ENCODE measurements at places on chromosomes 3 and 15.
A peak's percentile ranks its signal among the peaks of the same experiment; 100 is the strongest.

DNA sequence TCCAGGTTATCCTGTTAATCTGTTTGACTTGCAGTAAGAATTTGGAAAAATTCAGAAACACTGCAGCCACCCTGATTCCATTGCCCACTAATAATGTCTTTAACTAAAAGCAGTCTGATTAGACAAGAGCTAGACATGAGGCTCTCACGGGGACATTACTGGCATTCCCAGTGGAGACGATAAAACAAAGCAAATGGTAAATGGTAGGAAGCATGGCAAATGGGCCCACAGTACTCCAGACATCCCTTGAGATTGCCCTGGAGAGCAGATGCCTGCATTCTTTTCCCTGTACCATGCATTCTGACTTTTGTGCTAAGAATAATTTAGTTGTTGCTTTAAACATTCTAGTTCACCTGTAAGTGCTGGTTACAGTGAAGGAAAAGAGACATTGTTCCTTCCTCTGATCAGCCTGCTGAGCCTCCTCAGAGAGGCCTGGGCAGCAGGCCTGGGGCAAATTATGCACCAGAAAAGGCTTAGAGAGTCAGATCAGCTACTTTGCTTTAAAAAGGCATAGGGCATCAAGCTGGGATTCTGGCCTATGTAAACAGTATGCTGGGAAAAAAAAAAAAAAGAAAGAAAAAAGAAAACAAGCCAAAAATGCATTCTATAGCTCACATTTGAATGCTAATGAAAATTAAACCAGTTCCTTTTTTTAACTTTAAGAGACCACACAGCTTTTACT lies 204.6 kb downstream of the GABRG3 start:
- DNase-seq: no peak

GRCh38 chr3:118525077-118525476 lies 509.6 kb downstream of the IGSF11 start:
- no peak for DNase-seq

DNA sequence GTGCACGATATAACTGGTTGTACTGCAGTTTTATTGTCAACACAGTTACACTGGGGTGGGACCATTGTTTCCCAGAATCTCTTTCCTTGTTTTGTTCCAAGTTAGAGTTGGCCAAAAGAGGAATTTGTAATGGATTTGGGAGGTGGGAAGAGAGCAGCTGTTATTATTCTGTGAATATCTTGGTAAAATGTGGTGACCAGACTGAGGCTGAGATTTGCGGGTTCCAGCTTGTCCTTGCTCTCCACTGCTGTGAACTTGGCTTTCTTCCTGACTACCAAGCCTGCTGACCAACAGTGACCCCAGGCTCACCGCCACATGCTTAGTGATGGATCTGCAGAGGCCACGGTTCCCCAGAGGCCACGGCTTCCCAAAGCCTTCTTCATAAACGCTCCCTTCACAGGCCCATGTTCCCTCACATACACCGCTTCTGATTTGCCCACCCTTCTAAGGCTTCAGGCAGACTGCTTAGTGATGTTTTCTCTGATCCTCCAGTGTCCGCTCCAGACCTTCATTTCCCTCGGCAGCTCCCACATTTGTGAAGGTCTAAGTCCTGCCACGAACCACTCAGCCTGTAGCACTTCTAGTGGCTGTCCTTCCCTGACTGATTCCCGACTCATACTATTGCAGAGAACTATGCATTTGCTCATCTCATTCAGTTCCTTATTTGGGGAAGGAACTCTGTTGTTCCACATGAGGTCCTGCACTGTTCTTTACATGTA lies 525.5 kb upstream of the RGMA start:
- DNase-seq: no peak

DNA sequence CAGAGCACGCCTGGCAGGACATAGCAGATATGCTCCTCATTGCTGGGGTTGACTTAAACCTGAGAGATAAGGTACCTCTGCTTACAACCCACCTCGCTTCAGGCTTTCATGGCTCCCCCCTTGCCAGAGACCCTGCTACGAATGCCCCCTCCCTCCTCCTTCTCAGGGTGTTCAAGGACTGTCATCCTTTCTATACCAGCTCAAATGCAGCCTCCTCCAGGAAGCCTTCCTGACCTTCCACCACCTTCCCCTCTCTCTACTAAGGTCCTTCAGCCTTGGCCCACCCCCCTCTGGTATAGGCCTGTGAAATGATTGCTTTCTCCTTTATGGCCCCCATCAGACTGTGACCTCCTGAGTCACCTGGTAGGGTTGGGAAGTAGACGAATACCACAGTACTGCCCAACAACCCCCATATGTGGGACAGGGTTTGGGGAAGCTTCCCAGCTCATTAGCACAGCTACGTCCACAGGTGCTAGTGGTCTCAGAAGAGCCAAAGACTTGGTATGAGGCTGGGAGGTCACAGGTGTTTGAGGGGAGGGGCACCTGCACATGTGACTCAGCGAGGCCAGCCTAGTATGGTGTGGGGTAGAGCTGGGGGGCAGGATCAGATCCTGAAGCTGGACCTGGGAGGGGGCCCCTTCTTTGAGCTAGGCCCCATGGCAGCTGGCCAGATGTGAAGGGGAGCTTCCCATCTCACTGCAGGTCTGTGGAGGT lies 32.0 kb downstream of the ANKDD1A start:
- DNase-seq: no peak

GRCh38 chr3:184716622-184717398 lies 4.9 kb upstream of the MAGEF1 start:
- DNase-seq: no peak

- DNase-seq: no peak
Observed at GRCh38 chr3:39843440-39843839, 34.0 kb downstream of the MYRIP start.

DNA sequence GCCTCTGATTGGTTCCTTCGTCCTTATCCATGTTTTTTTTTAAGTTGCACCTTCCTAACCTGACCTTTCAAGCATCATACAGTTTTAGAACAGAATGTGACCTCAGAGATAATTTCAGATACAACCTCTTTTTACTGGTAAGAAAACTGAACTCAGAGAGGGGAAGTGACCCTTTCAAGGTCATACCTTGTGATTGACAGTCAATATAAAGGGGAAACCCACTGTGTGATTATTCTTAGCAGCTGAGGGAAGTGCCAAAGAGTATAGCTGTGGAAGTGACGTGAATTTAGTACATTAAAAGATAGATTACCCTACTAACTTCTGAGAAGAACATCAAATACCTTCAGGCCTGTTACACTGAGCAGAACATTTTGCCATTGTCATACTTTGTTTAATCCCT lies 319.4 kb downstream of the NEK10 start:
- no peak for DNase-seq

DNA sequence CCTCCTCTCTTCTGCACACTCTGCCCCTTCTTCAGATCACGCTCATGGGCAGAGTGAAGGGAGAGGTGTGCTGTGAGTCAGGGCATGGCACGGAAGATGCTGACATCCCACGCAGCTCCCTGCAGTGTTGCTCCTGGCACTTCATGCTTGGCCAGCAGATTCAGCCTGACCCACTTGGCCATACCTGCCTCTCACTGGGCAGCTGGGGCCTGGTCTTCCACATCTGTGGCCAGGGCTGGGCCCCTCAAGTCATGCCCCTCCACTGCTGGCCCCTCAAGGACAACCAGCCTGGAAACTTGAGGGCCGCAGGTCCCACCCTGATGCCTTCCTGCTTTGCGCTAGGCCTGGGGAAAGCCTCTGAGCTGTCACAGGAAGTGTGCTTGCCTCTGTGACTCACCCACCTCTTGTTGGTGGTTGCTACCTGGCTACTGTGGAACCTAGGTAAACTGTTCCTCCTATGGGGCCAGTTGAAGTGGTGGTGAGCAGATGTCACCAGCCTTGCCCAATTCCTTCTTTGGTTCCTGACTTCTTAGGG lies 48.7 kb downstream of the BSN start:
- no peak for DNase-seq

GRCh38 chr3:114355653-114356052 lies 61.8 kb downstream of the TIGIT start:
- no peak for DNase-seq

GRCh38 chr3:46378426-46378942 lies 7.7 kb downstream of the CCR5 start:
- DNase-seq: peak; percentile 77

DNA sequence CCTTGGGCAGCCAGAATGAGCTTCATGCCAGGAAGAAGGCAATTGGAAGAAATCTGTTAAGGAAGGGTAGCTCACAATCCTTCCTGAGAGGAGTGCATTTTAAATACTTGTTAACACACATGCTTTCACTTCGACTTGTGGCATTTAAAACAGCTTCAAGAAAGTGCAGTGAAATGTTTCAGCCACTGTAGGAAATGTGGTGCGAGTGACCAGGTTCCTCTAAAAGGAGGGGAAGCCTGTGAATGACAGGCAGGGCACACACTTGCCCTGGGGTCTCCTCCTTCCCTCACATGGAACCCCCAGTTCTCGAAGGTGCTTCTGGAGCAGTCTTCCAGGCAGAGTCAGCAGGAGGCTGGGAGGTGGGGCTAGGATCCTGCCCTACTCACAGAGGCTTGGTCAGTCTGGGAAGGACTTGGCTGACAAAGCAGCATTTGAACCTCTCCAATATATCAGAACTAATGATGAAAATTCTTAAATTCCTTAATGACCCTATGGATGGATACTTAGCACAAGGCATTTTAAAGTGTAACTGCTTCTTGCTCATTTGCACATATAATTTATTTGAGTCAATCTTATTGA lies 358.6 kb downstream of the CHST2 start:
- no peak for DNase-seq

DNA sequence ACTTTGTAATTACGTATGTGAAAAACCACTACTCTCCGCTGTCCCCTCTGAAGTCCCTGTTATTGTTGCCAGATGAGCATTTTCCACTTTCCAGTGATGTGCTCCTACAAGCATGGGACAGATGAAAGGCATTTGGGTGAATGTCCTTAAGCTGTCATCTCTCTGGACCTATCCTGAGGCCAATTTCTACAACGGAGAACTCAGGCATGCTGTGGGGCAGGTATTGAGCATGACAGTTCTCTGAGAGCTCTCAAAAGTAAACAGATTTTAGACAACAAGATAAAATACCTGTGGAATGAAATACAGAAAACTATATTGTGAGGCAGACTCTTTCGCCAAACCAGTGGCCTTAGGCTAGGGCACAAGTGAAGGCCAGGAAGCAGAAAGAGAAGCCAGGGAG lies 656.5 kb upstream of the NR2F2 start:
- no peak for DNase-seq

- no peak for DNase-seq
Observed at GRCh38 chr15:33098094-33099058, 96.1 kb downstream of the FMN1 start.

DNA sequence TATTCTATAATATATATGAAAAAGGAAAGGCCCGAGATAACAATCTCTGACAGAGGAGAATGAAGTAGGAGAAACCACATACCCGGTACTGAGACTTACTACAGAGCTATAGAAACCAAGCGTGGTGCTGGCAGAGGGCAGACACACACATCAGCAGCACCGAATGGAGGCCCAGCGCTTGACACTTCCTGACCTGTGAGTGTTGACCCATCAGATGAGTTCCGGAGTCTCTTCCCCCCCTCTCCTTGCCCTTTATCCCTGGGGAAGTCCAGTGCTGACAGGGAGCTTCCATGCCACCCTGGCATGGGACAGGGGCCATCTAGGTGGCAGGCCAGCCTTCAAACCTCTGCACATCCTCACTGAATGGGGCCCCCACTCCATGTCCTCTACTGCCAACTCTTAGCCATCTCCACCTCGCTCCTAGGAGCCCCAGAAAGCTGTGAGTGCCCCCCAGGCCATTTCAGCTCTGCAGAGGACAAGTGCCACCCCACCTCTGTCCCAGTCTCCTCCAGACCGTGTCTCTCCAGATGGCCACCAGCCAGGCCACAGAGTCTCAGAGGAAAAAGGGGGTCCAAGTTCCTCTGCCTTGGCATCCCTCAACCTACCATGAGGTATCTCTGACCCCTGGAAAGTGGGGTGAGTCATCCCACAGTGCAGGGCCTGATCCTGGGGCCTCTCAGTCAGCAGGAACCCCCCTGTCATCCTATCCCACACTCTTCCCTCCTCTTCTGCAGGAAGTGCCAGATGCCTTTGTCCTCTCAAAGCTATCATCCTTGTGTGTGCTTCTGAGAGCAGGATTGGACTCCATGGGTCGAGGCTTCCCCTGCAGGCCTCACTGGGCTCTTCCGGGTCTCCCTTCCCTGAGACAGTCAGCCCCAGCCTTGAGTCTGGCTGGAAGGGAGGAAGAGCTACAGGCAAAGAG lies 116.5 kb upstream of the ALDH1A3 start:
- DNase-seq: no peak

DNA sequence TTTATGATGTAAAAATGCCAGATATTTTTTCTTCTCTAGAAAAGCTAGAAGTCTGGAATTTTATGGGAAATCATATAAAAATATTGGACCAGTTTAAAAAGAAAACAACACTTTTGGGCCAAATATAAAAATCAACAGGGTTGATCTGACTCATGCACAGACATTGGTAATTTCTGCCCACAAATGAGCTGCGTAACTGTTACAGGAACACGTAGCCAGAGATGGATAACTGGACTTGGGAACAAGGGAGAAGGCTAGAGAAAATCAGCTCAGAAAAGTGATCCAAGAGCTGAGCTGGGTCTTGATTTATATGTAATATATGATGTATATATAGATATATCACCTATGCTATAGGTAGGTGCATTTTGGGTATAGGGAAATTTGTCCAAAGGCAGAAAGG lies 36.8 kb upstream of the NAALADL2 start:
- DNase-seq: no peak

DNA sequence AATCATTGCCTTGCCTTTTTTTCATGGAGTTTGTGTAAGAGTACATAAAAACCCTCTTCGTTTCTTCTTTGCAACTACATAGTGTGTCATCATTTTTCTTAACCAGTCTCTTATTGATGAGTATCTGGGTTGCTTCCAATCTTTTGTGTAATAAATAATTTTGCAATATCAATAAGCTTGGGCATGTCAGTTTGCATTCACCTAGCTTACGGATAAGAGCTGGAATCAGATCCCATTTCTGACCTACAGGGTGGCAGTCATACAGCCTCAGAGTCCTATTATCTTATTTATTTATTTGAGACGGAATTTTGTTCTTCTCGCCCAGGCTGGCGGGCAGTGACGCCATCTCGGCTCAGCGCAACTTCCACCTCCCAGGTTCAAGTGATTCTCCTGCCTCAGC lies 18.3 kb downstream of the ANP32A start:
- no peak for DNase-seq

DNA sequence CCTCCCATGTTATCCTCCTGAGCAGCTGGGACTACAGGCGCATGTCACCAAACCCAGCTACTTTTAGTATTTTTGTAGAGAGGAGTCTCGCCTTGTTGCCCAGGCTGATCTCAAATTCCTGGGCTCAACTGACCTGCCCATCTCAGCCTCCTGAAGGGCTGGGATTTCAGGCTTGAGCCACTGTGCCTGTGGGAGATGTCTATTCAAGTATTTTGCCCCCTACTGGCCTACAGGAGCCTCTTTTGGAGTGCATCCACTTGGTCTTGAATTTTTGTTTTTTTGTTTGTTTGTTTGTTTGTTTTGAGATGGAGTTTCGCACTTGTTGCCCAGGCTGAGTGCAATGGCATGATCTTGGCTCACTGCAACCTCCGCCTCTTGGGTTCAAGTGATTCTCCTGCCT lies 3.2 kb upstream of the DHX30 start:
- DNase-seq: no peak

DNA sequence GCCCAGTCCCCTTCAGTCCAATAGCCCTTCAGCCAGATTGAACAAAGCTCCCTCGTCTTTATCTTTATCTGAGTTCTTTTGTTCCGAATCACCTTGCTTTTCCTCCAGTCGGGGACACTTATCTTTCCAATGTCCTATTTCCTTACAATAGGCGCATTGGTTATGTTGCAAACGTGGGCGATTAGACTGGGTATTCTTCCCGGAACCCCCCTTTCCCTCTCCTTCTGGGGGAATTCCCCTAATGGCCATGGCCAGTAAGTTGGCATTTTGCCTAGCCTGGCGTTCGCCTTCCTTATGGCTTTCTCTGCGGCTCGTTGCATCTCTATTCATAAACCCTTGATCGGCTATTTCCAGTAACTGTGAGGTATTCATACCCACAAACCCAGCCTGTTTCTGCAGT lies 82.2 kb upstream of the VEPH1 start:
- no peak for DNase-seq

All from HL-60 (cell line).